ENCODE measurements at places on chromosomes 6 and 20.

- peak; percentile 74 for DNase-seq
Measured at GRCh38 chr6:38572186-38572813, 67.4 kb downstream of the BTBD9 start.

- no peak for DNase-seq
Measured at GRCh38 chr6:89997456-89998445, 103.5 kb downstream of the GJA10 start.

GRCh38 chr20:25007491-25008305, 15.1 kb upstream of the APMAP start:
- no peak for DNase-seq

GRCh38 chr6:150146436-150146835, 3.6 kb downstream of the PPP1R14C start:
- no peak for DNase-seq

- peak; percentile 30 for DNase-seq
Measured at GRCh38 chr20:62409931-62410745, 3.1 kb upstream of the CABLES2 start.

DNA sequence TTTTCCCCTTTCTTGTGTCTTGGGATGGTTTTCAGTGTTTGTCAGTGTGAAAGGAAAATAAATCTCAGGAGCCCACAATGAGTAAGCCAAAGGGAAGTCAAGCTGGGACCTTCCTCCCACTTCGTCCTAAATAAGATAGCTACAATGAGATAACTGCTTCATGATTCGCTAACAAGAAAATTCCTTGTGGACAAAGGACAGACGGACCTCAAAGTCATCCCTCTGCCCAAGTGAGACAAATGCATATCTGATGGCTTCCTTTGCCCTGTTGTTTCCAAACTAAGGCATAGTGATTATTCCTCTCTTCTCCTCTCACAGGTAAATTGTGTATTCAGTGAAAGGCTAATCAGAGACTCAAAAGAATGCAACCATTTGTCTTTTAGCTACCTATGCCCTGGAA, 26.1 kb upstream of the ADTRP start:
- DNase-seq = no peak

Data from CD4-positive, alpha-beta T cell treated with Interleukin-17A for 1 hour (primary cell).